ENCODE measurements at places on chromosomes 1 and 21.
A peak's percentile ranks its signal among the peaks of the same experiment; 100 is the strongest.

DNA sequence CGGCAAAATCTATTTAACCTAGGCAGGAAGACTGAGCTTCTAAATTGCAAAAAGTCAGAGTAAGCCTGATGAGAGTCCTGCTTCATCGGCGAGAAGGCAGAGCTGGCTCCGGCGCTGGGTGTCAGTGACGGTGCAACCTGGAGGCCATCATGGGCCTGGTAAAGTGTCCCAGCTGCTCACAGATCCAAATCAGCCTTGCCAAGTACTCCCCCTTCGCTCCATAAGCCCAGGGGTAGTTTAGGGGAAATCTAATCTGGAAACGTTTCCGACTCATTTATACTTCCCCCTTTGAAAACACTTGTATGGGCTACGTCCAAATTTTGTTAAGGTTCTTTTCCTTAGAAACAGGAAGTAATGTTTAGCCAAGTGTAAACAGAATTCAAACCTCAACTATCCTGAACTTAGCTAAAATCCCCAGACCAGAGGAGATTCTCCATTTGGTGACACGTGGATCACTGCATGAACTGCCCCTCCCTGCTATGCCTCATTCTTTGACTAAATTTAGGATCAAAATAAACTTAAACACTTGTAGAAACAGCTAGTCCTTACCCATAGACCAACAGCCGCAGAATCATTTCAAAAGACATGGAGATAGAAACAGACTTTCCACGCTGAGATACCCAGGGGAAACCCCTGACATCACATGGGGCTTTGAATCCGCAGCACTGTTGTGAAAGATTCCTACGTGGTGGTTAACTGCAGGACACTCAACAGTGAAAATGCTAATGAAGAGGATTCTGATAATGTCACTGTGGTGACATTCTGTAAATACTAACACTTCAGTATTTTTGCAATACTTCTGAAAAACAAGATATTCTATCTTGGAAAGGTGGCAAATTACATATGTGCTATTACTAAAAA is 172.7 kb downstream of the TGFBR3 start:
- DNase-seq = peak; percentile 85

GRCh38 chr21:34944015-34944755 is 104.9 kb downstream of the RUNX1 start:
- peak; percentile 15 for DNase-seq

GRCh38 chr21:29008367-29008766 is 10.8 kb downstream of the RWDD2B start:
- DNase-seq = no peak

GRCh38 chr1:55839626-55840025 is 624.5 kb upstream of the USP24 start:
- DNase-seq = no peak

- no peak for DNase-seq
These were observed 23.9 kb upstream of the SLAMF1 start for GRCh38 chr1:160670701-160671100.

Data from HL-60 (cell line).